ENCODE measurements at places on chromosomes 5 and 9.

GRCh38 chr5:39520232-39520572, 95.4 kb upstream of the DAB2 start:
- DNase-seq, result no peak

DNA sequence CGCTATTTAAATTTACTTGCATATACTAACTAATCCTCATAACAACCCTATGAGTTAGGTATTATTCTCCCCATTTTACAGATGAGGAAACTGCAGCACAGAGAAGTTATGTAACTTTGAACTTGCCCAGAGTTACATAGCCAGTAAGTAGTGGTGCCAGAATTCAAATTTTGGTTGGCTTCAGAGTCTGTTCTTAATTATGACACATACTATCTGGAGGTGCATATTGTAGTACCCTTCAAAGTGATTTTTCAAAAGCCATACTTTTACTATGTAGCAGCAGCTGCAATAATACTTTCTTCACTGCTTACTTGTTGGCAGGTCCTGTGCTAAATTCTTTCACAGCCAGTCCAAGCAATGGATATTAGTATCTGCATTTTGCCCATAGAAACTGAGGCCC, 16.4 kb downstream of the MAN2A1 start:
- DNase-seq, result no peak

DNA sequence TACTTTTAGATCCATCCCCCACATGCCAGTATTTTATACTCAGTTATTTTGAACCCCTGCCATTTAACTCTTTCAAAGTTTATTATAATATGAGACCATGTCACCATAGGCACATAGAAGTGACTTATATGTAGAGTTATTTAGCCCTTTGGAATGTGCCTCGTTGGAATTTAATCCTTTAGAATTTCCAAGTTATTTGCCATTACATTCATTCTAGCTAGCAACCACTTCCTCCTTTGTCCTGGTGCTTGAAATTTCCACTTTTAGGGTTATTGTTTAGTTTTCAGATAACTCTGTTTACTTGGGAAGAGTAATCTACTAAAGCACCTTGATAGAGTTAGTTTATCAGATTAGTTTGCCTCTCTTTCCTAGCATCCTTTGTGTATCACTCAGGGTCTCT, 82.8 kb upstream of the TLE1 start:
- no peak for DNase-seq

- no peak for DNase-seq
Measured at GRCh38 chr5:133344266-133344665, 268.1 kb downstream of the FSTL4 start.

- no peak for DNase-seq
Measured at GRCh38 chr5:13501176-13501575, 443.3 kb downstream of the DNAH5 start.

DNA sequence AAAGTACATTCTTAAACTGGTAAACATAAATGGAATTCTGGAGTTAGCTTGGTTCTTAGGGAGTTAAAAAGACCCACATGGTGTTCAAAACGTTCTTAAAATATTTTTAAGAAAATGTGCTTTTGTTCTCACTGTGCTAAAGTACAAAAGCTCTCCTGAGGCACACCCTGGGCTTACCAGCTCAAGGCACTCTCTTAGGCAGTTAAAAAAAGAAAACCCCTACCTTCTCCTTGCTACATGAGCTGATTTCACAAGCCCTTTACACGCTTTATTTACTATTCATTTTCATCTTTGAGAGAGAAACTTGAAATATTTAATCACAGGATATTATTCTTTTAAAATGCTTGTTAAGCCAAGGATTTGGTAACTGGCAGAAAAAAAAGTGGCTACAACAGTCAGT, 723.3 kb upstream of the GRAMD2B start:
- DNase-seq, result no peak

DNA sequence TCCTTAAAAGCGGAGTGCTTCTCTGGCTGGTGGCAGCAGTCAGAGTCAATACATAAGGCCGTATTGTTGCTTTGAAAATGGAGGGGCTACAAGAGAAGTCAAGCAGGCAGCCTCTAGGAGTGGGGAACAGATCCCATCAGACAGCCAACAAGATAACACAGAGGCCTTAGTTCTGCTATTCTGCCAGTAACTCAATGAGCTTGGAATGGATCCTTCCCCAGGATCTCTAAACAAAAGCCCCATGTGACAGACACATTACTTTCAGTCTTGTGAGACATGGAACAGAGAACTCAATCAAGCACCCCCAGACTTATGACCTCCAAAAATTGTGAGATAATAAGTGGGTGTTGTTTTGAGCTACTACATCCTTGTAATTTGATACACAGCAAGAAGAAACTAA, 158.6 kb downstream of the RFX3 start:
- no peak for DNase-seq

DNA sequence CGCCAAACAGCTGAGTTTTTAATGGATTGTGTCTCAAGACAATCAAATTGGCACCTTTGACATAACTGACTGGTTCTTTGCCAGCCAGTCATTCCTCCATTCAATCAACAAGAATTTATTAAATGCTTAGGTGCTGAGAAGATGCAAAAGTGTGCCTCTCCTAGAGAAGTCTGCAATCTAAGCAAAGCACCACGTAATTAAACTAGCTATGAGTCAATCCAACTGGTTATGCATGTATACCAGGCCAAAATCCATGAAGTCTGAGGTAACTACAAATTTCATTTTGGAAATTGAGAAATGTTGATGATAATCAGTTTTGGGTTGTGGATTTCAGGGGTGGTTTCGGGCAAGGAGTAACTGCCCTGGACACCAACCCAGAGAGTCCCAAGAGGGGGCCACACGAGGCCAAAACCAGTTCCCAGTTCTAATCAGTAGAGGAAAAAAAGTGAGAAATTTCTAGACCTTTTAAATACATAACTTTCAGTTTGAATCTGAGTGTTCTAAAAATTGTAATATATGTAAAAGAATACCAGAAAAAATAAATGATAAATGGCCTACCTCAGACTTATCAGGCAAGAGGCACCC, 92.6 kb downstream of the EFNA5 start:
- no peak for DNase-seq

GRCh38 chr5:32096891-32097595, 77.1 kb downstream of the GOLPH3 start:
- no peak for DNase-seq

DNA sequence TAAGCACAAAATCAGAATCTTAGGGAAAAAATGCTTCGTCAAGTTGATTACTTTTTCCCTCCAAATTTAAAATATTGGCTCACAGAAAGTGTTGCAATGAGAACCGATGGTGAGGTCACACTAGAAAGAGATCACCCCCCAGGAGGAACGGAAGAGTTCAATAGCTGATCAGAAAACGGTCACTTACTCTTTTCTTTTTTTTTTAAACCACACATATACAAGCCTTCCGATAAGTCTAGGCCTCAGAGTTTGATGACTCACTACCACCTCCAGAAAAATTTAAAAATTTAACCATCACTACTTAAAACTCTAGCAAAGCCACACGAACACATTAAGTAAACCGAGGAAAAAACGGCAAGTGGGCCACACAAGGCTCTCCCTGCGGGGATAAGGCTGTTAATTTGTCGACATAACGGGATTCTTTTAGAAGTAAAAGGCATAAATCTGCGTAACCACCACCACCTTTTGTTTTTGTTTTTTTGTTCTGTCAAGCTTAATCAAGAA, 1.2 kb downstream of the SURF4 start:
- DNase-seq, result no peak

- no peak for DNase-seq
Measured at GRCh38 chr9:83154821-83155220, 91.9 kb upstream of the RASEF start.

DNA sequence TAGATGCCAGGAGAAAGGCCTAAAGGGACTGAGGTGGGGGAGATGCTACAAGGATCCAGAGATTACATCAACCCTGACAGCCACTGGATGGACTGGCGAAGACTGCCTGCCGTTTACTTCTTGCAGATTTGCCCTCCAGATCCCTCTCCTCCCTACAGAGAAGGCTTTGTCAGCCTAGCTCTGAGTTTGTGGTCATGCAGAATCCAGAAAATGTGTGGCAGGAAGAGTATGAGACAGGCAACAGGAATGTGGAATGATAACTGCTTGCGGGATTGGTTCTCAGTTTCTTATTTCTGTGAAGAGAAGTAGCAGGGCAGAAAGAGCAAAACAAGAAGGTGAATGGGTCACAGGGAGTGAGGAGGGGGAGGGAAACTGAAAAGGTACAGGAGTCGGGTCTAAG, 129.6 kb downstream of the TLE1 start:
- DNase-seq, result no peak

DNA sequence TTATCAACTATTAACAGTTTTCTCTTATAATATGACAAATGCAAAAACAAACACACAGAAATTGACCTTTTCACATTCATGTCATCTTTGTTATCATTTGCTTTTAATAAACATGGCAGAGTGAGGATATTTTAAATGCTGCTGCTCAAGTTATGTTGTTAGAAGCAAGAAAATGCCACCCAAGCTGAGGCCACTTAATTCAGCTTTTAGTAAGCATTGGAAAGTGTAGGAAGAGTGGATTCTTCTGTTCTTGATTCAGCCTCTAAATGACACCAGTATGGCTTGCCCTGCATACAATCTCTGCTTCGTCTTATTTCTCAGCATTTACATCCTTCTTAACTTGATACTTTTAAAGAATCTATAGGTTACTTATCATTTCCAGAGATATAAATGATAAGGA, 420.4 kb upstream of the POU5F2 start:
- DNase-seq, result no peak

DNA sequence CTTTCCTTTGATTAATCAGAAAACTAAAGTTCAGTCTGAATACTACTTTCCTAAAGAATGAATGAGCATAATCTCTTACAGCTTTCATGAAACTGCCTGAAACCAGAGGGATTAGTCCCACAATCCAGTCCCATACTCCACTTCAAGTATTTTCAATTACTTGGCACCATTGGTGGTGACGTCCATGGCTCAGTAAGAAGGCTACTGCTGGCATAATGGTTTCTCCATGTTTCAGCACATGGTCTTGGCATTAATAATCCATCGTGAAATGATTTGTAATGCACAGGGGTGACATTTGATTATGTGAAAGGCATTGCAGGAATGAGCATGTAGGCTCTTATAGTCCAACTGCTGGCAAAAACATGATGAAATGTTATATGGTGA, 23.4 kb downstream of the LIX1 start:
- no peak for DNase-seq

DNA sequence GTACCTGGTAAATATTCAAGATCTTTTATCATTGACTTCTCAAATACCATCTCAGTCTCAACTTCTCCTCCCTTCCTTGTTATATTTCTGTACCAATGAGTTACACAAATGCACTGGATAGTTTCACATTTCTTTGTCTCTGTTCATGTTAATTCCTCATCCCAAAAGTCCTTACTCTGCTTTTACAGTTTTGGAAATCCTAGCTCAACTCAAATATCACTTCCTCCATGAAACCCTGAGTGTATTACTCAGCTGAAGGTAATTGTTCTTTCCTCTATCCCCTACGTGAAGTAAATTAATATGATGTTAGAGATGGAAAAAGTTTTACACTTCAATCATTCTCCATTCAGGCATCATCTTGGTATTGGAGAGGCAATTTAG, 241.5 kb downstream of the TLE4 start:
- DNase-seq, result no peak

- peak; percentile 23 for DNase-seq
Measured at GRCh38 chr5:168654211-168654721, 75.1 kb upstream of the PANK3 start.

DNA sequence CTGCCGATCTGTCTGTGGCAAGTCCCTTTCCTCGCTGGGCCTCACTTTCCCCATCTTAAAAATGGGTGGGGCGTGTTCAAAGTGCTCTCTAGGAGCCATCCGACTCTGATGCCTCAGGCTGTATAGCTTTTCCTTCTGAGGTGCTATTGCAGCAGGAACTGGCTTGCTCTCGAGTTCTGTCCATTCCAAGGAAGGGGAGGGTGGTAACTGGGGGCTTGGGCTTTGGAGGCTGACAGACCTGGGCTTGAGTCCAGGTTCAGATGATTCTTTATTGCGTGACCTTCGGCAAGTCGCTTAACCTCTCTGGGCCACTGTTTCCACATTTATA, 139.5 kb downstream of the RGS3 start:
- no peak for DNase-seq

- no peak for DNase-seq
Measured at GRCh38 chr5:135442431-135443160, 4.6 kb downstream of the DCANP1 start.

- DNase-seq, result no peak
Measured at GRCh38 chr9:23702311-23702922, 123.6 kb downstream of the ELAVL2 start.

DNA sequence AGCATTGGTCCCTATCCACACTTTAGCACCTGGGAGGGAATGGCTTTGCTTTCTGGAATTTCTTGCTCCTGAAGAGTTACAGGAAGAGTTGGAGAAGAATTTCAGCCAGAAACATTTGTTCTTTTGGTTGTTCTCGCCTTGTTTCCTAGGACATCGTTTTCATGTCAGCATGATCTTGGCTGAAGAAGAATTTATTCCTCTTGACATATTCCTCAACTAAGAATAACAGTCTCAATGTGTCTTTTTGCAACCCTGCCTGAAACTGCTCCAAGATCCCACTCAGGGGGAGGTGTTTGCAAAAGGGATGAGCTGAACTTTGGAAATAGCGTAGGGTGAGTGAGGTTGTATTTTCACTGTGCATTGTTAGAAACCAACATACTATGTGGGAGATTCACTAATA, 26.1 kb downstream of the MAMDC2 start:
- DNase-seq, result no peak

GRCh38 chr5:140220032-140220697, 45.2 kb downstream of the CYSTM1 start:
- no peak for DNase-seq

DNA sequence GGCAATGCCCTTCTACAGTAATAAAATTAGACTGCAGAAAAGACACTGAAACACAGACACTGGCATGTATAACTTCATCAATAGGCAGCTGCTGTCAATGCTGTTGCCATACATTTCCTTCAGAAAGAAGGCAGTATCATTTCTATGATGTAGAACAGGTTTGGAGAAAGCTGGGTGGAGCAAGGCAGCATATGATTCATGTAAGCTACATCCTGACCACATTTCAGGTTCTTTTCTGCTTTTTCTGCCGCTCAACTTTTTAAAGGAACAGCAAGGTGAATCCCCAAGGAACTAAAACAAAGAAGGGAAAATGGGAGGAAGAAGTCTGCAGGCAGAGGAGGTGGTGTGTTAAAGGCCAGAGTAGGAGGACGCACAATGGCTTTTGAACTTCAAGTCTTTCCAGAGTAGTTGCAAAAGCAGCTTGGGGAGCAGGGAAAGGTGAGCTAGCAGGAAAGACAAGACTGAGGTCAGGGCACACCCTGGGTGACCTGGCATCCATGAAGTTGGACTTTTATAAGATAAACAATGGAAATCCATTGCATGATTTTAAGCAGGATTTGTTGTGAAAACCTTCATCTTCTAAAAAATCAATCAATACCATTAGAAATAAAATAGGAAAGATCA, 142.1 kb downstream of the MED10 start:
- DNase-seq, result no peak

DNA sequence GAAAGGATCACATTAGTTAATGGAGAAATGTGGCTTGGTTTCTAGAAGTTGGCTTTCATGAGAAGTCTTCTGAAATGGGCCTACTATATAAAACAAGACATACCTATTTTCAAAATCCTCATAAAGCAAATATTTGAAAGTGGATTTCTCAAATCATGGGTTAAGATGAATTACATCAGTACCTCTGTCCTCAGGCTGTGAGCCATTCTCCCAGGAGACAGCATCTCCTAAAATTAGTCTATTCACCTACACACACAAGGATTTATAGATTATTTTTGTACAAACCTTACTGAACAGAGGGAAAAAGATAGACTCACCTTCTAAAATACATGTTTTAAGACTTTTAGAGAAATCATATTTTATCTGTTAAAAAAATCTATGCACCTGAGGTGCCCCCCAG, 32.1 kb upstream of the SPOCK1 start:
- no peak for DNase-seq

- DNase-seq, result no peak
Measured at GRCh38 chr9:87611776-87612175, 114.1 kb downstream of the DAPK1 start.

All from right renal cortex interstitium (tissue), 3 donors.